ENCODE measurements at places on chromosomes 3 and 15.
A peak's percentile ranks its signal among the peaks of the same experiment; 100 is the strongest.

DNA sequence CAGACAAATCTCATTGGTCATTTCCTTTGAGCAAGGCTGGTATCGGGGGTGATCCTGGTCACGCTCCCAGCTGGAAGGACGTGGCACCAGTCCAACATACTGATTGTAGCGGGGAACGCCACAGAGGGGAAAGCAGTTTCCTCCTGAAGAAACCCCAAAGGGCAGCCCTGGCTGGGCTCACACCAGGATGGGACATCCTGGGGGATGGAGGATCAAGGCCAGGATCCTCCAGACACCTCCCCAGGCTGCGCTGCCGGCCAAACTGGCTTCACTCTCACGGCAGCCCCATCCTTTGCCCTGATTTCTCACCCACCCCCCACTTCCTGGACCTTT, 36.6 kb downstream of the MUC20 start:
- DNase-seq = no peak

- DNase-seq = no peak
Observed at GRCh38 chr3:192570821-192571791, 156.2 kb downstream of the FGF12 start.

DNA sequence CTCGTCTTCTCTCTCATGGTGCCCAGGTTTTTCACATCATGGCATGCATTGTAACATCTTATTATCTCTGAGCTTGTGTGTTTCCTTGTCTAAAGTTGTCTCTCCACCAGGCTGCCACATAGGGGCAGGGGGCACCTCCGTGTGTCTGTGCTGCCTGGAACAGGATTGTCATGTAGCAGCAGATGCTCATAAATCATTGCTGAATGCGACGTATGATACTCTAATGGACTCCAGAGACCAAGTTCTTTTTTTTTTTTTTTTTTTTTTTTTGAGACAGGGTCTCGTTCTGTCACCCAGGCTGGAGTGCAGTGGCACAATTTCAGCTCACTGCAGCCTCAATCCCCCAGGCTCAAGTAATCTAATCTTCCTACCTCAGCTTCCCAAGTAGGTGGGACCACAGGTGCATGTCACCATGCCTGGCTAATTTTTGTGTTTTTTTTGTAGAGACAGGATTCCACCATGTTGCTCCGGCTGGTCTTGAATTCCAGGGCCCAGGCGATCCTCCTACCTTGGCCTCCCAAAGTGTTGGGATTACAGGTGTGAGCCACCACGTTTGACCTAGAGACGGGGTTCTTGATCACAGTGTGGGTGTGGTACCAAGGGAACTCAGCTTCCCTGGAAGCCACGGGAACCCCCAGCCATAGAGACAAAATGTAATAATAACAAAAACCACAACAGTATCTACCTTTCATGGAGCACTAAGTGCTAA, 4.7 kb upstream of the DNASE1L3 start:
- DNase-seq = no peak

DNA sequence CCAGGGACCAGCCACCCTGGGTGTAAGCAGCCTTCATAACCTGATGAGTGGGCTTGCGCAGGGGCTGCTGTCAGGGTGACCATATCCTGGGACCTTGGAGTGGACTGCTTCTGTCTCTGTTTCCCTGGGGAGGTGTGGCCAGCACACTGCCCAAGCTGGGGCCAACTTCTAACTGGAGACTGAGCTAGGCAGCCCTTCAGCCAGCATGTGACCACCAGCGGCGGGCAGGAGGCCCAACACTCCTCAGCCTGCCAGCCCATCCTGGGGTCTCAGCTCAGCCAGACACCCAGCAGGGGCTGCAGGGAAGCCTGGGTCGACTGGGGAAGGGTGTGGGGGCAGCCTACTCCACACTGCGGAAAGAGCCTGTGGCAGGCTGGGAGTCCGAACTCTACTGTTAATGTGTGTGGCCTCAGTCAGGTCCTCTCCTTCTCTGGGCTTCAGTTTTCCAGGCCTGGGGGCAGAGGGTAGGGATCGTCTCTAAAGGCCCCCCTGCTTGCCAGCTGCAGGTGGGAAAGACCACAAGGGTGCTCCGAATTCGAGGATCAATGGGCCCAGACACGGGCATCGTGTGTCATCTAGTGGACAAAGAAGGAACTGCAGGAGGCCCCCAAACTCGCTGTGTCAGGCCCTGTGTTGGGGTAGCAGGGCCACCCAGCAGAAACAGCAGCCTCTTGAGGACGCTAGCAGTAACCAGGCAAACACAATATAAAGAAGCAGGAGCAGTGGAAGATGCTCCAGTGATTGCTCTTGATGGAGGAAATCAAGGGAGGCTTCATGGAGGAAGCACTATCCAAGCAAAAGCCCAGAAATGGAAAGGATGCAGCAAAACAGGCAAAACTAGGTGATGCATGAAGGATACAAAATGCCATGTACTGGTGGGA, 2.0 kb upstream of the SEMA3G start:
- DNase-seq = peak; percentile 54

GRCh38 chr15:76368122-76368621, 31.6 kb downstream of the ISL2 start:
- DNase-seq = no peak

GRCh38 chr3:86988235-86988634, 2.7 kb downstream of the VGLL3 start:
- DNase-seq = no peak

- DNase-seq = no peak
Observed at GRCh38 chr15:69908590-69909420, 188.9 kb downstream of the TLE3 start.

DNA sequence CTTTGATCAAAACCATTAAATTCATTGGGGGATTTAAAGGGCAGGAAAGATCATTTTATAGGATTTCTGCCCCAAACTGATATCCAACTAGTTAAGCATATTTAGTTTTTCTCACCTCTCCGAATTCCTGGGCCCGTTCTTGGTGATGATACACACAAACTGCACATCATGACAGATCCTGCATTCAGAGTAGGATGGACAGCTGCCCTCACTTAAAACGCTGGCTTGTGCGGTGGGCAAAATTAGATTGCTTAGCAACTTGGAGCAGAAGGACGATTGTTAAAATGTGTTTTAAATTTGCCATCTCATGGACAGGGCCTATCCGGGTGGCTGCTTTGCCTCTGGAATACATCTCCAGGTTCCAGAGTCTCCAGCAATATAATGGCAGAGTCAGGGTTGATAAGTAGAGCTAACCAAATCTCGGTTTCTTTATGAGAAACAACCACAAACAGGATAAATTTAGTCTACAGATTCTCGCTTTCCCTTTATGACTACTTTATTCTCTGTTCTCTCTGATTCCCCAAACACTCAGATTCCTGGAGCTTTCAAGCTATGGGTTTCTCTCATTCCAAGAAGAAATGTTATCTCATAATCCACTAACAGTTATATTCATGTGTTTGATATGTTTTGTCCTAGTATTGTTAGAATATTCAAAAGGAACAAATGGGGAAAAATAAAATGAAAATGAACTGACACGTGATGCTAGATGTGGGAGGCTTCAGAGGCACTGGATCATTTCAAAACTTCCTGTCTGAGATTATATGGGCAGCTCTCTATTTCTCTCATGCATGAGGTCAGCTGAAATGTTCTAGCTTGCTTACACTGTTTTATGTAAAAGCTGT, 1014.1 kb upstream of the SEMA6D start:
- DNase-seq = no peak

DNA sequence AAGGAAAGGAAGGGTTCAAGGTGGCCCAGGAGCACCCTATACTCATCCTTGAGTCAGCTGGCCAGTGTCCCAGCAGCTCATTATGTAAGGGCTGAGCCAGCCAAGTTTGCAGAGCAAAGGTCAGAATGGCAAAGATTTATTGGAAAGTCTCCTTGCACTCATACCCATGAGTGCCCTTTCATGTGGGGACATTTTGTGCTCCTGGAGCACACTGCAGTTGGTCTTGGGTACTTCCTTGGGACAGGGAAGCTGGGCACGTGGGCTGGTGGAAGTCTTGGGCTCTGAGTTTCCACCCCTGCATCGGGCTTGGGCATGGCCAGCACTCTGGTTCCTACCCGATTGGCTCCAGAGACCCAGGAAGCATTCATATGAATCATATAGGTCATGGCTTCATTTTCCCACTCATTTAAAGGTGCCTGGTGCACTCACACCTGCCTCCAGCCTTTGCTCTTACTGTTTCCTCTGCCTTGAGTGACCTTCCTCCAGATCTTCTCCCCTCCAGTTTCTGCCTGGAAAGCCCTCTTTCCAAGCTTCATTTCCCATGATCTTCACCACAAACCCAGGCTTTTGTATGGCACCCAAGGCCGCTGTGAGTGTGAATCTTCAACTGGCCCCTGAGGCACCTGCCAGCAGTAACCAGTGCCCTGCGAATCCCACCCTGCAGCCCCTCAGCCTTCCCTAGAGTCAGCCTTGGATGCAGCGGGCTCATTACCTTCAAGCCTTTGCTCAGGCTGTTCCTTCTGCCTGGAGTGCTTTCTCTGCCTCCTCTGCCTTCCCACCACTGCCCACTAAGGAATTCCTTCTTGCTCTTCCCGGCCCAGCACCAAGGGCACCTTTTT, 10.5 kb upstream of the PRKCD start:
- DNase-seq = no peak

DNA sequence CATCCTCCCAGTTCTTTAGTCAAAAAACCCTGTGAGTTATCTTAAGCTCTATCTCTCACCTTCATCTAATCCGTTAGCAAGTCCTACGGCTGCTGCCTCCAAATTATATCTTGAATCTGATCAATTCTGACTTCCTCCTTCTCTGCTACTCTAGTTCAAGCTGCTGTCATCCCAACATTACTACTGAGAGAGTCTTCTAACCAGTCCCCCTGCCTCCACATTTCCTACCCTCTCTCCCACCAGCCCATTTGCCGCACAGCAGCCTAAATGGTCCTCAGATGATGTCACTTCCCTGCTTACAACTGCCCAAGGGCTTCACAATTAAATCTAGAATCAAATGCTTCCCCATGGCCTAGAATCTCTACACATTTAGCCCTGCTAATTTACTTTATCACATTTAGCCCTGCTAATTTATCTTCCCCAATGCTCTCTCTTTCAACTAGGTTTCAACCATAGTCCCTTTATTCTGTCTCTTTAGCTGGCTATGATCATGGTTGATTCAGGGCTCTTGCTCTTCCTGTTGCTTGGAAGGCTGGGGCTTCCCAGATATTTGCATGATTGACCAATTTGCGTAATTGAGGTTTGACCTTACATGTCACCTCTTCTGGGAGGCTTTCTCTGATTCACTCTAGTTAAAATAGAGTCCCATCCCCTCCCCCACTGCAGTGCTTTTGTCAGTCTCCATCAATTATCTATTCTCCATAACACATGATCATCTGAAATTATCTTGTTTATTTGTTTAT, 11.0 kb upstream of the ARL14 start:
- no peak for DNase-seq

- DNase-seq = no peak
Observed at GRCh38 chr3:52196977-52197376, 983 bp upstream of the ALAS1 start.

DNA sequence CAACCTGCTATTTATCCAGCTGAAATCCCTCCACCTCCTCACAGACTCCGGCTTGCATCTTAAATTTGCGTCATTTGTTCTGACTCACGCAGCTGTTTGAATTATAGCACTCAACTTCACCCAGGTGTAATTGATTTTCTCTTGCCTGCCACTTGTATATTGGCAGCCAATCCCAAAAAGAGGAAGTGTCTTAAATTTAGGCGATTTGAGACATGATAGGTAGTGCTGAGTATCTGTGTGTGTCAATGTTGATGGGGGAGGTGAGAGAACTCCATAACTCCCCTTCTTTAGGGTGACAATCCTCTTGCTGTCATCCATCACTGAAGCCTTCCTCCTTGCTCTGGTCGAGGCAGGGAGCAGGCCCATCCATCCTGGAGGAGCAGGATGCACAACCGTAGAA, 77.2 kb upstream of the TPRG1 start:
- DNase-seq = no peak

DNA sequence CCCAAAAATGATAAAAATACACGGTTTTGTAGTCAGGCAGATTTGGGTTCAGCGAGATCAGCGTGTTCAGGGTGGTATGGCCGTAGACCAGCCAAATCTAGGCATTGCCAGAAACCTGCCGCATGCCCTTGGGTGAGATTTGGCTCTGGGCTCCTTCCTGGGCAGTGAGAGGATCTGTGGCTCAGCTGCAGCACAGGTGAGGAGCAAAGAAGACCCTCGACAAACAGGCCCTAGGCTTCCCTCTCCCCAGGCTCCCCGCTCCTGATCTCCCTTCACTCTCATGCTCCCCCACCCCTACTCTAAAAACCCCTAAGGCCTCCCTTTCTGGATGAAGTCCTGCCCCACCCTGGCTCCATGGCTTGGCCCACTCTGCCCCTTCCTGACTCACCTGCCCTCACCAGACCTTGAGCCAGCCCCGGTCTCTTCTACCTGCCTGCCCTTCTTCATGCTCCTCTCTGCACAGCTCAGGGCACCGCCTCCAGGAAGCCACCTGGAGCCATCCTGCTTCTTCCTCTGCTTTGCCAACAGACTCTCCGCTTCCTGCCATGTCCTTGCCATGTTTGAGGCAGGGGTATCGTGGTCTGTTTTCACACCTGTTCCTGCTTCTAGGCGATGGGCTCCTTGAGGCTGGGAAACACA, 88.1 kb downstream of the CORO2B start:
- no peak for DNase-seq

- DNase-seq = no peak
Observed at GRCh38 chr3:62233065-62233464, 140.3 kb downstream of the FEZF2 start.

- DNase-seq = no peak
Observed at GRCh38 chr3:133197619-133198018, 159.4 kb downstream of the TMEM108 start.

- peak; percentile 40 for DNase-seq
Observed at GRCh38 chr15:52256366-52256765, 39.2 kb downstream of the MYO5C start.

DNA sequence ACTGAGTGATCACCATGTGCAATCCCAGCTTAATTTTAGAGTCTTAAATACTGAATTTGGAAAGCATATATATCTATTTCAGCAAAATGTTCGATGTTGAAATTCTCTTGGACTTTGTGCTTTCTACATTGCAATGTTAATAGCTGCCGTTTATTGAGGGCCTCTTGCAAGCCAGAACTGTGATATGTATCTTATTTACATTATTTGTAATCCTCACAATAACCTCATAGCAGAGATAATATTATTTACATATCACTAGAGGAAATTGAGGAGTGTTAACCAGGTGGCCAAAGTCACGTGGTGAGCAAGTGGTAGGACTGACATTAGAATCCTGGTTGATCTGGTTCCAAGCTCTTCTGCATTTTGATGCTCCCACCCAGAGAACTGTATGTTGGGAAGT, 254.1 kb downstream of the SLC9A9 start:
- no peak for DNase-seq
